H4 (cell line): ENCODE measurements at places on chromosomes 1 and 21.

- no peak for DNase-seq
These were observed 237.6 kb downstream of the GRIK3 start for GRCh38 chr1:36796733-36797132.

- no peak for DNase-seq
These were observed 57.3 kb downstream of the NFASC start for GRCh38 chr1:204927673-204928641.

- DNase-seq = no peak
These were observed 17.1 kb upstream of the UBXN10 start for GRCh38 chr1:20168564-20169491.

DNA sequence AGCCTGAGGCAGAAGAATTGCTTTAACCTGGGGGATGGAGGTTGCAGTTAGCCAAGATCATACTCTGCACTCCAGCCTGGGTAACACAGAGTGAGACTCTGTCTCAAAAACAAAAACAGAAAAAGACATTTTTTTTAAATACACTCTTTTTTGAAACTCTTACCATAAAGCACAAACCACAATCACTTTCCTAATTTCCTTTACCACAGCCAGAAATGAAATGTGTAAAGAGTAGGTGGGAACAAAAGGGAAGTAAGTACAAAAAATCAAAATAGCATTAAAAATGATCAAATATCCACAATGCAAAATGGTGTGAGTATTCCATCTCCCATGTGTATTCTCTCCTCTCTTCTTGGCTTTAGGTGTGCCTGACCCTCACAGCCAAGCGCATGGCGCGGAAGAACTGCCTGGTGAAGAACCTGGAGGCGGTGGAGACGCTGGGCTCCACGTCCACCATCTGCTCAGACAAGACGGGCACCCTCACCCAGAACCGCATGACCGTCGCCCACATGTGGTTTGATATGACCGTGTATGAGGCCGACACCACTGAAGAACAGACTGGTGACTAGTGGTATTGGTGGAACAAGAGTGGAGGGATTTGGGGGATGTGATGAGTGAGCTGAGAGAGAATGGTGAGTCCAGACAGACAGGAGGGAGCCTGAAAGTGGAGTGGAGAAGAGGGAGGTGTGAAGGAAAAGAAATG lies 14.9 kb downstream of the ATP1A4 start:
- DNase-seq = no peak

DNA sequence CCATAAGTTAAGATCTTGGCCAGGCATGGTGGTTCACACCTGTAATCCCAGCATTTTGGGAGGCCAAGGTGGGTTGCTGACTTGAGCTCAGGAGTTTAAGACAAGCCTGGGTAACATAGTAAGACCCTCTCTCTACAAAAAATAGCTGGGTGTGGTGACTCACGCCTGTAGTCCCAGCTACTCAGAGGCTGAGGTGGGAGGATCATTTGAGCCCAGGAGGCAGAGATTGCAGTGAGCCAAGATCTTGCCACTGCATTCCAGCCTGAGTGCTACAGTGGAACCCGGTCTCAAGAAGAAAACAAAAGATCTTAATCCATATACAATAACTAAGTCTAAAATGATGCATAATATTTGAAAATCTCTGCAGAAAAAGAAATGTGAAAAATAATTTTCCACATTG lies 165.5 kb upstream of the NR5A2 start:
- no peak for DNase-seq
